ENCODE measurements at places on chromosomes 7 and 10.

GRCh38 chr10:3527869-3528268 lies 257.1 kb downstream of the KLF6 start:
- no peak for DNase-seq

- no peak for DNase-seq
These were observed at the start of gene GPRIN2 for GRCh38 chr10:46556515-46557318. TSS of gene GPRIN2 (minus strand) at chr10:46556658. CDS start at chr10:46550736, 5,922 bp downstream.

DNA sequence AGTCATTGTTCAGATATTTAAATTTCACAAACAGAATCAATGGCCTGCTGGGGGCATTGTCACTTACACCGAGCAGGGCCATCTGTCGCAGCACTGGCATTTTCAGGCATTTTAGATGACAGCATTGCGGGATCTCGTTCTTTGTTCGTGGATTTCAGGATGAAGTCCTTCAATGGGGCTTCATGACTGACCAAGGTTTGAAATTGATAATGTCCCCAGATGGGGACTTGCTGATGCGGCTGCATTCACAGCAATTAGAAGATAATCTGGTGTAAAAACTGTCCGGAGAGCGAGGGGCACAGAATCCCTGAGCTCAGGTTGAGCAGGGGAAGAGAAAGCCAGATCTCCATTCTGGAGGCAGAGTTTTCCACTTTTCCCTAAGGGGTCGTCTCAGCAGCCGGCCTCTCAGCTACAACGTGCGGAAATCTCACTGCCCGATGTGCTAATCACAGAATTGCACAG lies 1.9 kb upstream of the C7orf33 start:
- no peak for DNase-seq

DNA sequence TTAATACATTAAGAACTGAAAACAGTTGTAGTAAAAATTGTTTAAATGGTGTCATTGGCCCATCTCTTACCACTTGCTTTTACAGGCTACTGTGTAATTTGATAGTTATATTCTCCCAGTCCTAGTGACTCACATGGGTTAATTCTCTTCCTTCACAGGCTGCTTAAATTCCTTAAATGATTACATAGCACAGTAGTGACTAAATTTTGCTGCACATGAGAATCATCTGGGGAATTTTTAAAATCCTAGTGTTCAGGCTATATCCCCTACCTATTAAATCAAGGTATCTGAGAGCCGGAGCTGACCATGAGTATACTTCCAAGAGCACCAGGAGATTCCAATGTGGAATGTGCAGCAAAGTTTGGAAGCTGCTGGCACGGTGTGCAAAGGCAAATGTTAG lies 45.3 kb upstream of the ZNF800 start:
- DNase-seq, result no peak

GRCh38 chr7:94417901-94418300 lies 23.2 kb downstream of the COL1A2 start:
- DNase-seq, result no peak

DNA sequence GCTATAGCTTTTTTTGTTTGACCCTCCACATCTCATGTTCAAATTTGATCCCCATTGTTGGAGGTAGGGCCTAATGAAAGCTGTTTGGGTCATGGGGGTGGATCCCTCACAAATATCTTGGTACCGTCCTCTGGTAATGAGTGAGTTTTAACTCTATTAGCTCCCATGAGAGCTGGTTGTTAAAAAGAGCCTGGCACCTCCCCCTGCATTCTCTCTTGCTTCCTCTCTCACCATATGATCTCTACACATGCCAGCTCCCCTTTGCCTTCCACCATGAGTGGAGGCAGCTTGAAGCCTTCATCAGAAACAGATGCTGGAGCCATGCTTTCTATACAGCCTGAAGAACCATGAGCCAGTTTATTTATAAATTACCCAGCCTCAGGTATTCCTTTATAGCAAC lies 43.0 kb upstream of the IMMP2L start:
- no peak for DNase-seq

DNA sequence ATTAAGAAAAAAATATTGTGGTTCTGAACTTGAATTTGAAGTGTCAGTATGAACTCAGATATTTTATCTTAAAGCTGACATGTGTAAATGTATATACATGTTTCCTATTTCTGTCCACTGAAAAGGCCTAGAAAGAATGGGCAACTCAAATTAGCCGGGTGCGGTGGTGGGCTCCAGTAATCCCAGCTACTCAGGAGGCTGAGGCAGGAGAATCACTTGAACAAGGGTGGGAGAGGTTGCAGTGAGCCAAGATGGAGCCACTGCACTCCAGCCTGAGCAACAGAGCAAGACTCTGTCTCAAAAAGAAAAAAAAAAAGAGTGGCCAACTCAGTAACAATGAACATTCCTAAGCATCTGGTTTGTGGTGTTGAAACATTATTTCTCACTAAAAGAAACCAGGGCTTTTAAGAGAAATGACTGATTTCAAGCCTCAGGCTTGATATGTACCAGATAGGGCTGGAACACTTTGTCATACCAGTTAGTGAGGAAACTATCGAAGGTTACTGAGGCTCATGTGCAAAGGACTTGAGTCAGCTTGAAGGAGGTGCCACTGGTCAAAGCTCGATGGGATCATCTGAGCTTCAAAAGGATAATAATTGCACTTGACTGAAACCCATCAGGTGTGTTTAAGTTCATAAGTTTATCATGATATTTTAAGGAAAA lies 40.5 kb downstream of the AOAH start:
- DNase-seq, result no peak

GRCh38 chr10:131588704-131589220 lies 277.2 kb upstream of the TCERG1L start:
- no peak for DNase-seq

GRCh38 chr7:134788191-134788590 lies 8.8 kb downstream of the CALD1 start:
- no peak for DNase-seq

- no peak for DNase-seq
These were observed 6.8 kb upstream of the NOM1 start for GRCh38 chr7:156942708-156943090.

Data from SW 1271 (cell line).